Muscle of arm (tissue), 14 donors: ENCODE measurements at places on chromosomes 7 and 10.

DNA sequence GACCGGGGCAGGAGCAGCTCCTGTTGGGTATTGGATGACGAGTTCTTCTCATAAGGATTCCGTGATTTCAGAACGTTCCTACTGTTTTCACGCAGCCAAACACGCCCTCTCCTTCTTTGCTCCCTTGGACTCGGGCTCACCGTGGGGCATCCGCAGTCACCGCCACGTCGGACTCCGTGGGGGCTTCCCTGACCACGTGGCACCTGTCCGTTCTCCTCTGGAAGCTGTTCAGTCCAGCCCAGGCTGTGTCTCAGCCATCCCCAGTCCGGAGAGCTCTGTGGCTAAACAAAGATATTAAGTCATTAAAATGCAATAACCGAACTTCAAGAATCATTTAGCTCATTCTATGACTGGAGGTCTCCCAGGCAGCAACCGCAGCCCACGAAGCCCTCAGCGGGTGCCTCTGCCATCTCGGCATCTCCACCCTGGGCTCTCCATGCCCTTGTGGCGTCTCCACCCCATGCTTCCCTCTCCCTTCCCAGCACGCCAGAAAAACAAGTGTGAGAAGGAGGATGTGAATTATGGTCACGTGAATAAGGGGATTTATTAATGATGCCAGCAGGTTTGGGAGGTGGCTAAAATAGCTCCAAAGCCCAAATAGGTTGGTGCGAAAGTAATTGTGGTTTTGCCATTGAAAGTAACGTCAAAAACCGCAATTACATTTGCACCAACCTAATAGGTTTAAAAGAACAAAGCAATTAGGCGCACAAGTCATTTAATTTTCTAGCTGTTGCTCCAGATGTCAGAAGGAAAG is 224.6 kb upstream of the PPP2R2D start:
- no peak for DNase-seq

DNA sequence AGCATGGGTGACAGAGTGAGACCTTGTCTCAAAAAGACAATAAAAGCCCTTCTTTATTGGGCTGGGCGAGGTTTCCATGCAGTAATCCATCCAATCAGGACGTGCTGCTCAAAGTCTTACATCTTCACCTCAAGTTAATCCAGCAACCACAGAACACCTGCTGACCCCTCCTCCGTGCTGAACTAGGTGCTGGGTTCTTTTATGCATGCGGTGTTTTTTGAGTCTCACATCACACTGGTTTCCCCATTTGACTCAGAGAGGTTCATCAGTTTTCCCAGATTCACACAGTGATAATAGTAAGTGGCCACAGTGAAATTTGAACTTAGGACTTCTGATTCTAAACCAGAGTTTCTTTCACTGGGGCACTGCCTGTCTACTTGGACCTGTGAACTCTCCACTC is 58.3 kb upstream of the GTF2I start:
- no peak for DNase-seq

GRCh38 chr10:21499701-21500577 is 25.5 kb downstream of the SKIDA1 start:
- DNase-seq = no peak

DNA sequence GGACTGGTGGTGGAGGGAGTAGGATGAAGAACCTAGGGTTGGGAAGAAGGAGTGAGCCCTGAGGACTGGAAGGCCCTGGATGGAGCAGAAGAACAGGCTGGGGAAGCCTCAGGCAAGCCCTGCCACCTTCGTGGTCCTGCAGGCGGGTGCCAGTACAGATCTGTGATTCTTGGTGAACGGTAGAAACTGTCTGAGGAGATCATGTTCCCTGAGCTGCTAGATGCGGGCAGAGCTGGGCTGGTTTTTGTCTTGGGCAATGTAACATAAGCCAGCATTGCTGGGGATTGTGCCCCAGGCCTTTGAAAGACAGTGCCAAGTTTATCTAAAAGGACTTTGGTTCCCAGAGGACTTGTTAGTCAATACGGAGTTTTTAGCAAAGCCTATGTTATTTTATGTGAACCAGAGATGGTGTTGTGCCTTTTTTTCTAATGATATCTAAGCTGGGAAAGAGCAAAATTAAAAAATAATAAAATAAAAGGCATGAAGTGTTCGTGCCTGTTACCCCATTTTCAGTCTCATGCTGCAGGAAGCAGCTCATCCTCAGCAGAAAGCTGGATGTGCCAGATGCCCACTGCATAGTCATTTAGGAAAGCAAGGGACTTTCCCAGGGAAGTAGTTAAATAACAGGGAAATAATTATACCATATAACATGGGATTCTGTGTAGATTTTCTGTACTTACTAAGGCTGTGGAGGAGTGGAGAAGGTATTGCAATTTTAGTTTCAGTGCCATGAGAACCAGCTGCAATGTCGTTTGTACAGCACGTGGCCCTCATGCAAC is 24.4 kb upstream of the FIGNL1 start:
- DNase-seq = no peak

DNA sequence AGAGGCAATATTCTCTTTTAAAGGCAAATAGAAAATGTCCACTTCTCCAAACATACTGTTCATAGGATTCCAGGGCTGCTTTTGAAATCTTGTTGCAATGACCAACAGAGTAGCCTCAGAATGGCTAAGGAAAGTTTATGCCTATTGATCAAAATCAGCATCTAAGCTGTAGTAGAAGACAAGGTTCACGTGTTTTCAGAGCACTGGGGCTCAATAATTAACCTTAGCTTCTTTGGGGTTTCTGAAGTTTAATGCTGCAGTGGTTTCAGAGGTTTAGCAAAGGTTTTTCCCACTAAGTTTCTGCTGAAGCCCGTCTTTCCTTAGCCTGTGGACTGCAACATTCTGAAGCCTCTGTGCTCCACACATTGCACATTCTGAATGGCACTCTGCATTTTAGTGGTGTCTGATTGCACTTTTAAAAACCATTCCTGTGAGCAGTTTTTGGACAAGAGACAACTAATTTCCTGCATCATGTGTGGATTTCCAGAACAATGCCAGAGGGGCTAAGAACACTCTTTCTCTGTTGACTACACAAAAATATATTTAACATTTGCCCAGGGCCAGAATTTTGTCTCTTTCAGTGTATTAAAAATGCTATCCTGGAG is 342.5 kb downstream of the PTEN start:
- DNase-seq = no peak

GRCh38 chr10:18252086-18252485 is 111.9 kb downstream of the CACNB2 start:
- no peak for DNase-seq

- no peak for DNase-seq
These were observed 22.7 kb downstream of the ZMIZ2 start for GRCh38 chr7:44771358-44771757.

GRCh38 chr10:33982995-33983394 is 648.5 kb upstream of the NRP1 start:
- DNase-seq = no peak

DNA sequence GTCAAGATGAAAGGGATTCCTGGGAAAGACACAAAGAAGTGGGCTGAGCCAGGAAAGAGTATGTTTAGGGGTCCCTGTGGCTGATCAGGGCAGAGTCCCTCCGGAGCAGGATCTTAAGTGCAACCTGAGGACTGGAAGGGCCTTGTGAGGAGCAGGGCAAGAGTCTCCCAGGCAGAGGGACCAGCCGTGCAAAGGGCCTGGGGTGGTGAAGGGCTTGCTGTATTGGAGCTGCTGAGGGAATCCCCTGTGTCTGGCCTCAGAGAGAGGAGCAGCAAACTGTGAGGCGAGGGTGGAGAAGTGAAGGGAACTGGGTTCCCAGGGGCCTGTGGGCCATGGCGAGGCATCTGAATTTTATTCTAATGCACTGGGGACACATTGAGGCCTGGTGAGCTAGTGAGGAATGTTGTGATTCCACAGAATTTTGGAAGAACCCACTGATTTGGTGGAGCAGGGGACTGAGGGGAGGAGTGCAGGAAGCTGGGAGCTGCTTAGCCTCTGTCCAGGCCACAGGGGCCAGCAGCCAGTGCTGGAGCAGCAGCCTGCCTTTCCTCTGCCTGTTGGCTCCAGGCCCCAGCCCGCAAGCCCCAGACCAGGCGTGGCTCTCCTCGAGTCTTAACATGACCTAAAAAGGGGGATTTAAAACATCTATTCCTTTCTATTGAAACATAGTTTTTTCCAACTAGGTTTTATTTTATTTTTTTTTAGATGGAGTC is 138.4 kb upstream of the IGFBP3 start:
- DNase-seq = no peak
